ENCODE measurements at places on chromosomes 12 and 14.

- H3K27me3 ChIP-seq = peaks cover 11% of the 10 kb centered on the region
- H3K27ac ChIP-seq = no peak overlapping the region
- H3K4me1 ChIP-seq = peaks cover 8% of the 10 kb centered on the region
- H3K36me3 ChIP-seq = peaks cover 14% of the 10 kb centered on the region
- no peak for DNase-seq
- no peak overlapping the region for H3K4me3 ChIP-seq
These were observed 54.0 kb downstream of the BCAT1 start for GRCh38 chr12:24894879-24895278.

DNA sequence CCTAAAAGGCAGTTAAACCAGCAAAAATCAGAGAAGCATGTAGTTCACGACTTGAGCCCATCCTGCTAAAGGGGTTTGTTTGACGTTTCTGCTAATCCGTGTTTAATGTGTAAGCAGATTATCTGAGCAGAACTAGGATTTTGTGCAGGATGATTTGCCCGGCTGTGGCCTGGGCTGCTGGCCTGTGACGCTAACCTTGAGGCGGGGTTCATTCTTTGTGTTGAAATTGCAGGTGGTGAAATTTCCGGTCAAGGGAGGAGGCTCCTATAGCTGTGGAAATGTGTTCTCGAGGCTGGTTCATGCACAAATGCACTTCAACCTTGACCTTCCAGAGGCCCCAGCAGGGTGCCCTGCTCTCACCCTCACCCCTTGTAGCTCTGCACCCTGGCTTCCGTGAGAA, 63.7 kb downstream of the SLC24A4 start:
- no peaks in the 10 kb centered on the region for H3K4me1 ChIP-seq
- no peak overlapping the region for H3K4me3 ChIP-seq

GRCh38 chr12:121990692-121991603, 30.7 kb upstream of the BCL7A start:
- H3K4me1 ChIP-seq = peaks cover 20% of the 10 kb centered on the region
- H3K36me3 ChIP-seq = no peaks in the 10 kb centered on the region
- peaks cover 2% of the 10 kb centered on the region for H3K27me3 ChIP-seq
- DNase-seq = no peak
- H3K4me3 ChIP-seq = no peak overlapping the region

DNA sequence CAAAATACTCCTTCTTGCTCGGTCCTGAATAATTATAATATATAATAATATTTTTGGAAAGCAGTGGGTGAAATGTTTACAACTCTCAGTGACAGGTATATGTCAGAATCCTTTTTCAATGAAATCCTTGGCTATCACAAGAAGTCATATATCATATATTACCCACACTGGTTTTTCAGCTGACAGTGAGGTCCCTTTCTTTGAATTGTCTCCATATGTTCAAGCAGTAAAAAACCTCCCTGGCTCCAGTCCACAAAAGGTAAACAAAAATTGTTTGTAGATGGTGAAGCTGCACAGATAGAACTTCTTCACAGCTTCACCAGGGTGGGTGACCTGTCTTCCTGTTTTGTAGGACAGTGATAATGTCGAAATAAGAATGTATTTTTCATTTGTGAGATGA, 44.0 kb downstream of the A2ML1 start:
- no peak overlapping the region for H3K27ac ChIP-seq
- no peak for DNase-seq
- no peaks in the 10 kb centered on the region for H3K4me1 ChIP-seq
- H3K27me3 ChIP-seq = peaks cover 2% of the 10 kb centered on the region

DNA sequence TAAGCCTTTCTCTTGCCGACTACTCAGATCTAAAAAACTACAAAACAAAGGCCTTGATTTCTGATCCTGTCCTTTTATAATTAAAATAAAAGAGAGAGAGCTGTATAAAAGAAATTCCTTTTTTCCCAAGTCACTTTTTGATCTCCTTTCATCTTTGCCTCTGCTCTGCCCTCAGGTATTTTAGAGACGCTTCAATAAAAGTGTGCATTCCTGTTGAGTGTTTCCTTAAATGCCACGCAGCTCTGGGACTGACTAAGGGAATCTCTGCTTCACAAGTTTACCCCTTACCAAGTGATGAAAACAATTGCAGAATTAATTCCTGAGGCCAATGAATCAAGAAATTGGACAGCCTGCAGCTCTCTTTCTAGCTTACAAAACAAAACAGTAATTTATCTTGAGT, 1109.8 kb downstream of the TMTC2 start:
- no peaks in the 10 kb centered on the region for H3K27me3 ChIP-seq
- no peak for DNase-seq
- H3K27ac ChIP-seq = no peak overlapping the region
- H3K4me3 ChIP-seq = no peak overlapping the region
- no peaks in the 10 kb centered on the region for H3K36me3 ChIP-seq

DNA sequence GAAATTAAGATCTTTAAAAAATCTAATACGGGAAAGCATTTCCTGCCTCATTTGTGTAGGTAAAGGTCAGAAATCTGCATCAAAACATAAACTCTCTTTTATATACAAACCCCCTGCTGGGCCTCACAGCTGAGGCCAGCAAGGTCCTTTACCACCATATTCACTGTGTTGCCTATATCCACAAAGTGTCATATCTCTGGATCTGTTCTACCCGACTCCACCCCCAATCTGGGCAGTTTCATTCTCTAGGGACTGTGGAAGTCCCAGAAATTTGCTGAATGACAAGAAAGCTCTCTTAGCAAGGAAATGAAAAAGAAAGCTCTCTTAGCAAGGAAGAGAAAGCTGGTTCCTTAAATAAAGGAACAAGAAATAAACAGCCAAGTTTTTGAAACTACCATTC, 301.7 kb downstream of the KCNH5 start:
- no peaks in the 10 kb centered on the region for H3K4me1 ChIP-seq
- H3K36me3 ChIP-seq = no peaks in the 10 kb centered on the region
- no peak overlapping the region for H3K4me3 ChIP-seq
- no peak overlapping the region for H3K27ac ChIP-seq

GRCh38 chr14:101230161-101230850, 326.8 kb upstream of the RTL1 start:
- no peaks in the 10 kb centered on the region for H3K36me3 ChIP-seq
- H3K4me3 ChIP-seq = no peak overlapping the region
- peaks cover 5% of the 10 kb centered on the region for H3K27me3 ChIP-seq
- no peak overlapping the region for H3K27ac ChIP-seq
- no peaks in the 10 kb centered on the region for H3K4me1 ChIP-seq

DNA sequence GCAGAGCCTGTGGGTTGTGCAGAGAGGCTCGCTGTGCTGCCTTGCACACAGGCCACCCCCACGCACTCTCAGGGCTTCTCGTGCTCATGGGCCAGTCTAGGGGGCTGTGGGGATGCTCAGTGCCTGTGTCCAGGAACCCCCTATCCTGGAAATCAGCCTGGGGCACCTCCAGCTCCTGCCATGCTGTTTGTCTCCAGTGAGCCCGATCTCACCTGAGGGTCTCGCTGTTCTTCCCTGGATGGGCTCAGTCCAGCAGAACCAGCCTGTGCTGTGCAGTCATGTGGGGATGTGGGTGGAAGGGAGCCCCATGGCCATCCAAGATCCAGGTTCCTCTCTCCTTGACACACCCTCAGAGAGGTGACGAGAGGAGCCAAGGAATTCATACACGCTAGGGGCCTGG, 26.7 kb downstream of the SERPINA1 start:
- DNase-seq = no peak
- H3K27ac ChIP-seq = no peak overlapping the region
- H3K4me1 ChIP-seq = no peaks in the 10 kb centered on the region
- peaks cover 19% of the 10 kb centered on the region for H3K27me3 ChIP-seq
- H3K36me3 ChIP-seq = no peaks in the 10 kb centered on the region

GRCh38 chr12:57320639-57321038, 69.7 kb upstream of the STAC3 start:
- no peak overlapping the region for H3K27ac ChIP-seq
- DNase-seq = no peak
- no peaks in the 10 kb centered on the region for H3K4me1 ChIP-seq
- no peaks in the 10 kb centered on the region for H3K27me3 ChIP-seq
- no peak overlapping the region for H3K4me3 ChIP-seq
- no peaks in the 10 kb centered on the region for H3K36me3 ChIP-seq

- H3K36me3 ChIP-seq = no peaks in the 10 kb centered on the region
- H3K27ac ChIP-seq = no peak overlapping the region
- no peak for DNase-seq
- H3K4me3 ChIP-seq = no peak overlapping the region
- H3K27me3 ChIP-seq = no peaks in the 10 kb centered on the region
These were observed 389.9 kb upstream of the GARIN6 start for GRCh38 chr12:99257672-99258071.

DNA sequence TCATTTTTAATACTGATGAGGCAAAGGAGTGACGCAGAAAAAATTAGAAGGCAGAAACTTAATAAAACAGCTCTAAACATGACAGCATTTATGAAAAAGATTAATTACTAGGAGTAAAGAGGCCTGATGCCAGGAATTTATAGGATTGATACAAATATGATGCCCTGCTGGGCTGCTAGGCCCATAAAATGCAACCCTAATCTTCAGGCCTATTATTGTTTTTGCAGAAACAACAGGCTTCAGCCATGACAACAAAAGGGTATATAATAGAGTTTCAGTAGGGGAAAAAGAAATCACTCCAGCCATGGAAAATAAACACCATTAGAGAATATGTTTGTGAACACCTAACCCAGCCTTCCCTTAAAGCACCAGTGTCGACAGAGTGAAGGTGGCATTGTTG, 50.6 kb downstream of the OTX2 start:
- H3K27me3 ChIP-seq = no peaks in the 10 kb centered on the region
- DNase-seq = no peak
- no peaks in the 10 kb centered on the region for H3K36me3 ChIP-seq
- H3K27ac ChIP-seq = no peak overlapping the region
- no peak overlapping the region for H3K4me3 ChIP-seq

DNA sequence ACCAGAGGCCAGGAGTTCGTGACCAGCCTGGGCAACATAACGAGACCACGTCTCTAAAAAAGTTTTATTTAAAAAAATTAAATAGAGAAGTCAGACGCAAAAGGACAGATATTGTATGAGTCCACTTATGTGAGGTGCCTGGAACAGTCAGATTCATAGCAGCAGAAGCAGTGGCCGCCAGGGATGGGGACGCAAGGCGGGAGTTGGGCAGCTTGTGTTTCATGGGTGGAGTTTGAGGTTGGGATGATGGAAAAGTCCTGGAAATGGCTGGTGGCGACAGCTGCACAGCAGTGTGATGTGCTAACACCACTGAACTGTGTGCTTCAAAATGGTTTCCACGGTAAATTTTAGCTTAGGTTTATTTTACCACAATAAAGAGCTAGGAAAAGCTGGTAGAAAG, 57.6 kb upstream of the DDX11 start:
- no peak overlapping the region for H3K27ac ChIP-seq

GRCh38 chr14:103512701-103513611, 9.7 kb downstream of the CKB start:
- DNase-seq = no peak
- H3K27ac ChIP-seq = no peak overlapping the region
- no peaks in the 10 kb centered on the region for H3K27me3 ChIP-seq
- H3K4me3 ChIP-seq = no peak overlapping the region

DNA sequence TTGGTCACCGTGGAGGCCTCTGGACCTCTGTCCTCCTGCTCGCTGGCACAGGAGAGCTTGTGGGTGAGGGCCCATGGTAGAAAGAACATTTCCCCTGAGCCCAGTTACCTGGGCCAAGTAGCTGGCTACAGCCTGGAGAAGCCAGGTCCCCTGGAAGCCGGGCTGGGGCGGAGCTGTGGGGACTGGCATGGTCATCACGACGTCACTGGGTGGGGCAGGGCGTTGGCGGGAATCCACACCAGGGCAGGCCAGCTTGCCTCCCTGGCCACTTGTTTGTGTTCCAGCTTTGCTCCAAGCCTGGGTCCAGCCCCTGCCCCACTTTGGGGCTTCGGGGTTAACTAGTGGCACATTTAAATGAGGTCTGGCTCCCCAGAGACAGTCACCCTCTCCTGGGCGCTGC, 35.0 kb upstream of the SLC24A4 start:
- no peak overlapping the region for H3K27ac ChIP-seq
- no peaks in the 10 kb centered on the region for H3K4me1 ChIP-seq
- DNase-seq = no peak
- H3K4me3 ChIP-seq = no peak overlapping the region

DNA sequence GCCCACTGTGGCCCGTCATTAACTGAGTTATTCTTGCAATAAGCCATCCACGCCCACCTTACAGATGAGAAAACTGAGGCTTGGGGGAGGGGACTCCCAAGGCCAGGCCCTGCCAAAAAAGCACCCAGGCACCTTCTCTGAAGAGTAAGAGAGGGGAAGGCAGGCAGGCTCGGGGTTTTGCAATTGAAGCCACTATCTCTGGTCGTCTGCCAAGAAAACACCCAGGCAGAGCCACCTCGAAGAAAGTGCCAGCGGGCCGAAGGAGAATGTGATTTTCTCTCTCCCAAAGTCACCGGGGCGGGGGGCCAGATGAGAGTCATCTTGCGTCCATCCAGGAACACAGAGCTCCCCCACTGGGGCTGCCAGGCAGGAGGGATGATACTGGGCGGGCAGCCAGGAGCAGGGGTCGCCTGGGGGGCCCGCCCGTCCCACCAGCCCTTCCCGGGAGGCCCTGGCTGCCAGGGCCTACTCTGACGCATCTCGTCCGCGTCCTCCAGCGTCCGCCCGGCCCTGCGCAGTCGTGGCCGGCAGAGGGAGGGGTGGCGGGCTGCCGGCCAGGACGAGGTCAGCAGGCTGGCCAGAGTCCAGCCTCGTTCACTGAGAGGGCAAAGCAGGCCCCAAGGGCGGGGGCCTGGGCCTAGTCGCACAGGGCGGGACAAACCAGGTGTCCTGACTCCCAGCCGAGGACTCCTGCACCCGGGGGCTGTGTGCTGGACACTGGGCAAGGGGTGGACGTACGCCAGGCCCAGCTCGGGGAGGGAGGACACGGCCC, 74.3 kb downstream of the RFLNA start:
- no peak overlapping the region for H3K4me3 ChIP-seq
- H3K27ac ChIP-seq = no peak overlapping the region
- peaks cover 2% of the 10 kb centered on the region for H3K36me3 ChIP-seq
- no peak for DNase-seq
- no peaks in the 10 kb centered on the region for H3K27me3 ChIP-seq
- no peaks in the 10 kb centered on the region for H3K4me1 ChIP-seq

DNA sequence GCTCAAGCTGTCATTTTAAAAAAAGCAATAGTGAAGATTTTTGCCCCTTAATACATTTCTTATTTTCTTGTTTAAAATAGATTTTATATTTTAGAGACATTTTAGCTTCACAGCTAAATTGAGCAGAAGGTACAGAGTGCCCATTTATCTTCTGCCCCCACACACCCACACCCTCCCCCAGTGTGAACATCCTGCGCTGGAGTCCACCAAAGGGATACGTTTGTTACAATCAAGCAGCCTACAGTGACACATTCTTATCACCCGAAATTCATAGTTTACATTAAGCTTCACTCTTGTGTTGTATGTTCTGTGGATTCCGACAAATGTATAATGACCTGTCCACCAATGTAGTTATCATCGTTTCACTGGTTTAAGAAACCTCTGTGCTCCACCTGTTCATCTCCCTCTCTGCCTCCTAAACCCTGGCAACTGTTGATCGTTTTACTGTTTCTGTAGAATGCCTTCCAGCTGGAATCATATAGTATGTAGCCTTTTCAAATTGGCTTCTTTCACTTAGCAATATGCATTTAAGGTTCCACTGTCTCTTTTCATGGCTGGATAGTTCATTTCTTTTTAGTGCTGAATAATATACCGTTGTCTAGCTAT, 91.0 kb upstream of the TRAF3 start:
- DNase-seq = no peak
- peaks cover 12% of the 10 kb centered on the region for H3K4me1 ChIP-seq
- H3K36me3 ChIP-seq = peaks cover 9% of the 10 kb centered on the region
- H3K27ac ChIP-seq = no peak overlapping the region
- H3K27me3 ChIP-seq = no peaks in the 10 kb centered on the region
- H3K4me3 ChIP-seq = no peak overlapping the region
